ENCODE measurements at places on chromosomes 7 and 10. TPM values are rescaled to one million over a fixed set of nuclear protein-coding genes. Genes with fewer than 3 reads are reported as not detected.

DNA sequence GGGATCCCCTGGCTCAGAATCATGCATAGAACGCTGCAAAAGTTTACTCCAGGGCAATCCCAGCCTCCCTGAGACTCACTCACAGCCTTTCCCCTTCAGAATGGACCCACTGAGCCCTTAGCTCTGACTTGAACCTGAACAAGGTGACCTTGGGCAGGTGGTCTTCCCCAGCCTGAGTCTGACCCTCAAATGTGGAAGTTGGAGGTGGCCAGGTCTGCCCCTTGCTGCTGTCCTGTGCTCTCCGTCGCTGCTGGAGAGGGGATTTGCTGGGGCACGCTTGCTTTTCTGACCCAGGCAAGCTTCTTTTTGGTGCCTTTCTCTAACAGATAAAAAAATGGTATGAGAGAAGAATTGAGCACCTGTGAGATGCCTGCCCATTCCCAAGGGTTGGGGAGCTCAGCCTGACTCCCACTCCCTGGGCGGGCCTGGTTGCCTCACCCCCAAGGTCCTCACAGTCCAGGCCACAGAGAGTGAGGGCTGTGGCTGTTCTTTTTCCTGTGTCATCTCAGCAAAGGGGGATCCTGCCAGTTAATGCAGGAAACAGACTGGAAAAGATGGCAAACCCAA is 46.6 kb upstream of the IGFBP3 start:
- no peaks in the 10 kb centered on the region for H3K4me1 ChIP-seq
- no peak for DNase-seq
- no peaks in the 10 kb centered on the region for H3K36me3 ChIP-seq
- no peak overlapping the region for H3K4me3 ChIP-seq
- no peaks in the 10 kb centered on the region for H3K27me3 ChIP-seq

- H3K4me1 ChIP-seq = peaks cover 4% of the 10 kb centered on the region
- no peak overlapping the region for H3K4me3 ChIP-seq
- peak overlapping the region; percentile 40 for H3K27ac ChIP-seq
- H3K27me3 ChIP-seq = no peaks in the 10 kb centered on the region
- H3K36me3 ChIP-seq = no peaks in the 10 kb centered on the region
- no peak for DNase-seq
Measured at GRCh38 chr10:4080225-4080805, 295.3 kb upstream of the KLF6 start.

DNA sequence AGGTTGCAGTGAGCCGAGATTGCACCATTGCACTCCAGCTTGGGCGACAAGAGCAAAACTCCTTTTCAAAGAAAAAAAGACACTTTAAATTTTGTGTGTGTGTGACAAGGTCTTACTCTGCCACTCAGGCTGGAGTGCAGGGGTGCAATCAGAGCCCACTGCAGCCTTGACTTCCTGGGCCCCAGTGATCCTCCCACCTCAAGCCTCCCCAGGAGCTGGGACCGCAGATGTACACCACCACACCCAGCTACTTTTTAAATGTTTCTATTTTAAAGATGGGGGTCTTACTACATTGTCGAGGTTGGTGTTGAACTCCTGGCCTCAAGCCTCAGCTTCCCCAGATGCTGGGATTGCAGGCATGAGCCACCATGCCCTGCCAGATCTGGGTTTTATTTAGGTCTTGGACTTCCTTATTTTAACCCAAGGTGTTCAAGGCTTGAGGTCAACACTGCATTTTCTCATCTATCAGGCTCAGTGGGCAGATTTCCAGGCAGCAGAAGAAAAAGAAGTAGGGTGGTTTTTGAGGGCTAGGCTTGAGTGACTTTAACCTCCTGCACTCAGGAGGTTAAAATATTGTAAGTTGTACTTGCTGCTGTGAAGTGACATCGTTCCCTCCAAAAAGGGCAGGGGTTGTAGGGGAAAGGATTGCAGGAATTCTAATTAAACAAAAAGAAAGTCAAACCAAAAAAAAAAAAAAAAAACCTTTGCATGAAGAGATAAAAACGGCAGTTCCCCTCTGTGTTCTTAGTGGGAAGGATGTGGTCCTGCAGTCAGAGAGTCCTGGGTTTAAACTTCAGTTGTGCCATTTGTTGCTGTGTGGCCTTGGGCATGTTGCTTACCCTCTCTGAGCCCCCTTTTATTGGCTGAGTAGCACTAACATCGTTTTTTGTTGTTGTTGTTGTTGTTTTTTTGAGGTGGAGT is 71.5 kb downstream of the CARD11 start:
- no peak overlapping the region for H3K4me3 ChIP-seq
- no peak overlapping the region for H3K27ac ChIP-seq
- H3K36me3 ChIP-seq = no peaks in the 10 kb centered on the region

DNA sequence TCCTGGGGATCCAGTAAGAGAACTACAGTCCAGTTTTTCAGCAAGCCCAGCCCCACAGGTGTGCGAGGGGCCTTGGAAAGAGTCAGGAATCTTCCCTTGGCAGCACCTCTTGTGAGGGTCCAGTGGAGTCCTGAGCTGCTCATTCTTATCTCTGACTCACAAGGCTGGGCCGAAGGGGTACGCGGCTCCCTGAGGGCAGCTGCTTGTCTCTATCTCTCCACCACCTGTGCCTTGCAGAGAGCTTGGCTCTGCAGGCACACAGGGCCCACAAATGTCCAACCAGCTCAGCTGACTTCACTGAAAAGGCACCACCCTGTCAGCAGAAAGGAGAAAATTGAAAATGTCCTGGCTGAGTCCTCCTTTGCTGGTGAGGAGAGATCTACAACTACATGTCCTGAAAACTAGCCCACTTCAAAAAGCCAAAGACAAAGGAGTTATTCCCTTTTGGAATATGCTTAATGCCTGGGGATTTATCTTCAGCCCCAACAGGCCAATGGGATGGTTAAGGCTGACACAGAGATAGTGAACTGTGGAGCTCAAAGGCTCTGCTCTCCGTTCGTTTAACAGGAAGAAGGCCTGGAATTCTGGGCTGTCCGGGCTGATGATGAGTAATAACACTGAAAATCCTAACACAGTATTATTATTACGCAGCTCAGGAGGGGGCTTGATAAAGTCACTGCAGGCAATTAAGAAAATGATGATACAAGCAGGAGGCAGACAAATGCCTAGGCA is 23.4 kb downstream of the UROS start:
- DNase-seq = no peak
- peaks cover 96% of the 10 kb centered on the region for H3K36me3 ChIP-seq
- H3K4me1 ChIP-seq = no peaks in the 10 kb centered on the region
- H3K27ac ChIP-seq = no peak overlapping the region
- no peaks in the 10 kb centered on the region for H3K27me3 ChIP-seq

GRCh38 chr10:24822590-24822989 is 98.9 kb upstream of the ARHGAP21 start:
- H3K36me3 ChIP-seq = no peaks in the 10 kb centered on the region
- no peak overlapping the region for H3K27ac ChIP-seq
- H3K4me1 ChIP-seq = peaks cover 30% of the 10 kb centered on the region
- no peaks in the 10 kb centered on the region for H3K27me3 ChIP-seq
- no peak for DNase-seq

GRCh38 chr7:148515237-148515636 is 75.3 kb upstream of the C7orf33 start:
- no peaks in the 10 kb centered on the region for H3K36me3 ChIP-seq
- no peak overlapping the region for H3K4me3 ChIP-seq
- DNase-seq = no peak
- no peaks in the 10 kb centered on the region for H3K4me1 ChIP-seq
- H3K27ac ChIP-seq = no peak overlapping the region

DNA sequence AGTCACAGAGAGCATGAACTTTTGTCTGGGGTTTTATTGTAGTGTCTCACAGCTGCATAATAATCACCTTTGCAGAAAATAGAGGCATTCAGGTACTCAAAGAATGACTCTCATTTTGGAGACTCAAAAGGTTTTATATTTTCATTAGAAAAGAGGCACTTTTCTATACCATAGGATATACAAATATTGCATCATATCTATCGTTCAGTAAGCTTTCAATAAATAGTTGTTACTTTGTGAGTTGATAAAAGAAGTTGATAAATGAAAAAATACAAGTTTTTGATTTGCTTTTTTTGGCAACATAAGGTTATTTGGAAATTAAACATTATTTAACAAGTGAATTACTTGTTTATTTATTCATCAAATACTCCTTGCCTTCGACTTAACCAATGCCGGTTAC is 279.9 kb downstream of the ARL4A start:
- no peaks in the 10 kb centered on the region for H3K36me3 ChIP-seq
- DNase-seq = no peak
- H3K27me3 ChIP-seq = no peaks in the 10 kb centered on the region
- H3K27ac ChIP-seq = no peak overlapping the region
- H3K4me1 ChIP-seq = no peaks in the 10 kb centered on the region
- H3K4me3 ChIP-seq = no peak overlapping the region

- no peaks in the 10 kb centered on the region for H3K27me3 ChIP-seq
- H3K4me3 ChIP-seq = no peak overlapping the region
- DNase-seq = no peak
- H3K36me3 ChIP-seq = no peaks in the 10 kb centered on the region
- no peak overlapping the region for H3K27ac ChIP-seq
Measured at GRCh38 chr7:134855442-134855841, 76.0 kb downstream of the CALD1 start.

DNA sequence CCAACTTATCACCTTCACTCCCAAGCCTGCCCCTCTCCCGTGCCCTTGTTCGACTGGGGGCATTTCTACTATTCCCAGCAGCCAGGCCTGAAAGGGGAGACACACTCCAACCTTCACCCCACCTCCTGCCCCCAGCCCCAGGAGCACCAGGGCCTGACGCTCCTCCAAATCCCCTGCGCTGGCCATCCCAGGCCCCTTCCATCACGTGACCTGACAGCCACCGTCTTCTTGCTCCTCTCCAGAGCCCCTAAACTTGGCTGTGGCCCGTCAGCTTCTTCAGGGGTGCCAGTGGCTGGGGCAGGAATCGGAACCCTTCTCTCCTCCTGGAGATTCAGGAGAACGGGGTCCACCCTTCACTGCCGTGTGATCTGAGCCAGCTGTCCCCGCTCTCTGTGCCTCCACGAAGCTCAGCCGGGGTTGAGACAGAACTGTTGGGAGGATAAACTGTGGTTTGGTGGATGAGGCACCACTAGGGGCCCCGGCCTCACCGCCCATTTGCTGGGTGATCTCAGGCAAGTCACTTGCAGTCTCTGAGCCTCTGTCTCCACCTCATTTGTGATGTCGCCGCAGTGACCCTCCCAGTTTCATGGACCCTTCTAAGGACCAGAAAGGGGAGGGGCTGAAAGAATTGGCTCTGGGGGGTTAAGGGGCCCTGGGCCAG is 91.0 kb downstream of the MYL10 start:
- H3K4me3 ChIP-seq = no peak overlapping the region
- no peaks in the 10 kb centered on the region for H3K4me1 ChIP-seq
- H3K36me3 ChIP-seq = no peaks in the 10 kb centered on the region
- no peak overlapping the region for H3K27ac ChIP-seq

- H3K27me3 ChIP-seq = no peaks in the 10 kb centered on the region
- H3K4me1 ChIP-seq = no peaks in the 10 kb centered on the region
- H3K4me3 ChIP-seq = no peak overlapping the region
- DNase-seq = no peak
- no peaks in the 10 kb centered on the region for H3K36me3 ChIP-seq
Measured at GRCh38 chr7:123231021-123232000, 31.5 kb upstream of the SLC13A1 start.

GRCh38 chr7:113015034-113015645 is 71.5 kb downstream of the GPR85 start:
- peaks cover 5% of the 10 kb centered on the region for H3K4me1 ChIP-seq
- H3K27ac ChIP-seq = no peak overlapping the region
- H3K27me3 ChIP-seq = no peaks in the 10 kb centered on the region
- DNase-seq = no peak
- H3K36me3 ChIP-seq = no peaks in the 10 kb centered on the region
- H3K4me3 ChIP-seq = no peak overlapping the region

DNA sequence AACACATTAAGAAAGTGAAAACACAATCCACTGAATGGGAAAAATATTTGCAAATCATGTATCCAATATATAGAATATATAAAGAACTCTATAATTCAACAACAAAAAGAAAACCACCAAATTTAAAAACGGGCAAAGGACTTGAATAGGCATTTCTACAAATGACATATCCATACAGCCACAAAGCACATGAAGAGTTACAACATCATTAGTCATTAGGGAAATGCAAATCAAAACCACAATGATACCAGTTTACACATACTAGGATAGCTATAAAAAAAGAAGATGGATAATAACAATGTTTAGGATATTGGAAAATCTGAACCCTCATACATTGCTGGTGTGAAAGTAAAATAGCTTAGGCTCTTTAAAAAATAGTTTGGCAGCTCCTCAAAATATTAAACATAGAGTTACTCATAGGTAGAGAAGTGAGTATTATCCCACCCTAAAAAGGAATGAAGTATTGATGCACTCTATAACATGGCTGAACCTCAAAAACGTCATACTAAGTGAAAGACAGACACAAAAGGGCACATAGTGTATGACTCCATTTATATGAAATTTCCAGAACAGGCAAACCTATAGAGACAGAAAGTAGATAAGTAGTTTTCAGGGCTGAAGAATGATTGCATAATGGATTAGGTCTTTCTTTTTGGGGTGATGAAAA is 4.5 kb downstream of the ZPBP start:
- H3K27me3 ChIP-seq = no peaks in the 10 kb centered on the region
- no peaks in the 10 kb centered on the region for H3K36me3 ChIP-seq
- H3K27ac ChIP-seq = no peak overlapping the region
- peaks cover 4% of the 10 kb centered on the region for H3K4me1 ChIP-seq

GRCh38 chr7:140479739-140480084 is 407 bp upstream of the MKRN1 start:
- no peak for DNase-seq
- peak overlapping the region; percentile 89 for H3K27ac ChIP-seq
- H3K36me3 ChIP-seq = no peaks in the 10 kb centered on the region
- H3K27me3 ChIP-seq = no peaks in the 10 kb centered on the region
- peak overlapping the region; percentile 71 for H3K4me3 ChIP-seq

- peak overlapping the region; percentile 13 for H3K27ac ChIP-seq
- no peak for DNase-seq
- no peaks in the 10 kb centered on the region for H3K36me3 ChIP-seq
- H3K4me1 ChIP-seq = peaks cover 58% of the 10 kb centered on the region
- H3K27me3 ChIP-seq = no peaks in the 10 kb centered on the region
Measured at GRCh38 chr7:73893342-73894101, 32.6 kb downstream of the TMEM270 start.

DNA sequence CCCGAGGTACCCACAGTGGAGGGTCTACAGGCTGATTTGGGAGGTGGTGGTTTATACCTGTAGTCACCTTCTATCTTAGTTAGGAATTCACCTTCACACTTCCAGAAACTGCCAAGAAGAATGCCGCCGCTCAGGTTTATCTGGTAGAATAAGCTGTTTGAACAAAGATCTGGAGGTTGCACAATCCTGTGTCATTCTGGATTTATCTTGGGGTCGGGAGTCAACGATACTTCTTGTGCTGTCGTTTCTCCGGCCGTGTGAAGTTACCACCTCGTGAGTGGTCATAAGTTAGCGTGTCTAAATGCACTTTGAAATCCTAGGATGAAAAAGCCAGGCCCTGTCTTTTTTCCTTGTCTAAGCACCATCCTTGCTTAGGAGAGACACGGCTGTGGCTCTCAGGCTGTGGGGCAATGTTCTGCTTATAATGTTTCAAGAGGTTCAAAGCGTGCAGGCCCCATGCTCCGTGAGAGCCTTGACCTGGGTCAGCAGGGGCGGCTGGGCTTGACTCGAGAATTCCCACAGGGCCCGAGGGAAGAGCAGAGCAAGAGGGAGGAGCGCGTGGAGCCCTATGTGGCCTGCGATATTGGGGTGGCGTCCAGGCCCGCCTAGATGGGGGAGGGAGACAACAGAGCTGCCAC is 35.5 kb downstream of the GRIFIN start:
- H3K27ac ChIP-seq = peak overlapping the region; percentile 14
- H3K4me1 ChIP-seq = peaks cover 66% of the 10 kb centered on the region
- no peaks in the 10 kb centered on the region for H3K27me3 ChIP-seq
- H3K4me3 ChIP-seq = no peak overlapping the region

Gene RBM20
- total RNA-seq = 2.9 TPM

Gene PLXDC2
- 30.8 TPM for total RNA-seq

Gene CLCN1
- total RNA-seq = 0.91 TPM

Gene TTYH3
- total RNA-seq = 11.1 TPM

Gene CYP2E1
- 3.1 TPM for total RNA-seq

Gene PNLIP
- not detected for total RNA-seq

Gene THSD7A
- total RNA-seq = not detected

Gene COMTD1
- 87.8 TPM for total RNA-seq
